ENCODE measurements at places on chromosomes 6 and 20. TPM values are rescaled to one million over a fixed set of nuclear protein-coding genes. Genes with fewer than 3 reads are reported as not detected.

DNA sequence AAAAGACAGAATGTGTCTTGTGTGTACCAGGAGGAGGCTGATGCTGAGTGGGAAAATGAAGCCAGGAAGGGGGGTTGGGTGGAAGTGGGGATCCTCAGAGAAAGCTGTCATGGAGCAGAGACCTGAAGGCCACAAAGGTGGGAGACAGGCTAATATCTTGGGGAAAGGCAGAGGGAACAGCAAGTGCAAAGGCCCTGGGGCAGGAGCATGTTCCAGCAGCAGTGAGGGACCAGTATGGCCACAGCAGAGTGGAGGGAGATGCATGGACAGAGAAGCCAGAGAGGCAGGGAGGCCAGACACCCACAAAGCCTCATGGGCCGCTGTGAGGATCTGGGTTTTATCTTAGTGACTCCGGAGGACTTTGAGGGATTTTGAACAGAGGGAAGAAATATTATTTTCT lies 254.2 kb upstream of the SULF2 start:
- H3K27ac ChIP-seq: no peak overlapping the region
- no peaks in the 10 kb centered on the region for H3K27me3 ChIP-seq
- H3K36me3 ChIP-seq: no peaks in the 10 kb centered on the region
- no peaks in the 10 kb centered on the region for H3K4me1 ChIP-seq

GRM1 gene
- total RNA-seq: 0.29 TPM

DNA sequence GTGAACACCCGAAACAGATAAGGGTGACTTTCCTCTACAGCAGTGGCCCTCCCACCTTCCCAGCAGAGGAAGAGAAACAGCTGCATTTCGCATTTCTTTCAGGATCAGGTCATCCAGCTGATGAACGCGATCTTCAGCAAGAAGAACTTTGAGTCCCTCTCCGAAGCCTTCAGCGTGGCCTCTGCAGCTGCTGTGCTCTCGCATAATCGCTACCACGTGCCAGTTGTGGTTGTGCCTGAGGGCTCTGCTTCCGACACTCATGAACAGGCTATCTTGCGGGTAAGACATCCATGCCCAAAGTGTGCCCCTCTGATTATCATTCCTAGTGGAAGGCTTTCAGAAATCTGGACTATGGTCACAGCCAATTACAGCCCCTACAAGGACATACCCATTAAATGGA lies 27.8 kb upstream of the MROH8 start:
- H3K36me3 ChIP-seq: peaks cover 58% of the 10 kb centered on the region
- DNase-seq: no peak
- H3K27me3 ChIP-seq: no peaks in the 10 kb centered on the region
- peaks cover 2% of the 10 kb centered on the region for H3K4me1 ChIP-seq
- no peak overlapping the region for H3K4me3 ChIP-seq

DNA sequence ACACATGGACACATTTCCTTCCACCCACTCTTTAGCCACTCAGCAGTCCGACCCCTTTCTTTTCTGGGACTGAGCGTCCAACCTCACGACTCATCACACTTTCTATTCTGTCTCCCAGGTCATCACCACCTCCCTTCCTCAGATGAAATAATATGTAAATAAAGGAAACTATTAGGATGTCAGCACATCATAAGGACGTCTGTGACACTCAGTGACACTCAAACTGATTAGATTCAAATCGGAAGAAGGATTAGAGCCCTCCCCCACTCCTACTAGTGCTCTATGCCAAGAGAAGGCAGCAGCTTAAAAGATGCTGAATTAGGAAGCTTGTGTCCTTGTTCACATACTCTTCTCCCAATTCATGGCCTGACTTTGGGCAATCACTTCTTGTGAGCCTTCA lies 113.6 kb downstream of the TNFRSF21 start:
- no peaks in the 10 kb centered on the region for H3K4me1 ChIP-seq
- H3K4me3 ChIP-seq: no peak overlapping the region
- no peaks in the 10 kb centered on the region for H3K27me3 ChIP-seq
- H3K27ac ChIP-seq: no peak overlapping the region
- H3K36me3 ChIP-seq: no peaks in the 10 kb centered on the region

- no peaks in the 10 kb centered on the region for H3K36me3 ChIP-seq
- DNase-seq: no peak
- no peak overlapping the region for H3K4me3 ChIP-seq
- no peaks in the 10 kb centered on the region for H3K27me3 ChIP-seq
- H3K27ac ChIP-seq: no peak overlapping the region
- H3K4me1 ChIP-seq: peaks cover 20% of the 10 kb centered on the region
Observed at GRCh38 chr6:30832864-30833263, 51.5 kb upstream of the DDR1 start.

DNA sequence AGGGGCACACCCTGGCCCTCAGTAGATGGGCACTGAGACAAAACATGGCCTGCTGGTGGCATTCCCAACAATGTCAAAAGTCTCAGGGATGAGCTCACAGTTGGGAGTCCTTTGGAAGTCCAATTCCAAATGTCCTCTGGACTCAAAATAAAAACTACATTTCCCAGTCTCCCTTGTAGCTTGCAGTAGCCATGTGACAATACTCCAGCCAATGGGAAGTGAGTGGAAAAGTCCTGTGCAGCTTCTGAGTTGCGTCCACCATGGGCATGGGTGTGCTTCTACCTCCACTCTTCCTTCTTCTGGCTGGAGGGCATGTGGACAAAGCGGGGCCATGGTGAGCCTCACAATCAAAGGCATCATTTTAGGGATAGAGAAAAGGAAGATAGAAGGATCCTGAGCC lies 5.8 kb upstream of the ADAM33 start:
- no peak overlapping the region for H3K4me3 ChIP-seq
- DNase-seq: no peak
- H3K36me3 ChIP-seq: no peaks in the 10 kb centered on the region
- H3K27me3 ChIP-seq: no peaks in the 10 kb centered on the region

DNA sequence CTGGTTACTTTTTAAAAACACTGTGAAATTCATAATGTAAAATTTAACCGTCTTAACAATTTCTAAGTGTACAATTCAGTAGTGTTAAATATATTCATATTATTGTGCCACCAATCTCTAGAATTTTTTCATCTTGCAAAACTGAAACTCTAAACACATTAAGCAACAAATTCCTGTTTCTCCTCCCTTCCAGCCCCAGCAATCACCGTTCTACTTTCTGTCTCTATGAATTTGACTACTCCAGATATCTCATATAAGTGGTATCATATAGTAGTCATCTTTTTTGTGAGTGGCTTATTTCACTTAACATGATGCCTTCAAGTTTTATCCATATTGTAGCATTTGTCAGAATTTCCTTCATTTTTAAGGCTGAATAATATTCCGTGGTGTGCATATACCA lies 44.7 kb downstream of the RSPH3 start:
- DNase-seq: no peak
- no peaks in the 10 kb centered on the region for H3K4me1 ChIP-seq
- H3K27me3 ChIP-seq: no peaks in the 10 kb centered on the region
- no peak overlapping the region for H3K27ac ChIP-seq
- H3K4me3 ChIP-seq: no peak overlapping the region
- no peaks in the 10 kb centered on the region for H3K36me3 ChIP-seq

GRCh38 chr20:32476684-32477593 lies 108.2 kb downstream of the NOL4L start:
- H3K4me3 ChIP-seq: no peak overlapping the region
- H3K4me1 ChIP-seq: peaks cover 97% of the 10 kb centered on the region
- no peaks in the 10 kb centered on the region for H3K36me3 ChIP-seq
- H3K27ac ChIP-seq: peak overlapping the region; percentile 88

DNA sequence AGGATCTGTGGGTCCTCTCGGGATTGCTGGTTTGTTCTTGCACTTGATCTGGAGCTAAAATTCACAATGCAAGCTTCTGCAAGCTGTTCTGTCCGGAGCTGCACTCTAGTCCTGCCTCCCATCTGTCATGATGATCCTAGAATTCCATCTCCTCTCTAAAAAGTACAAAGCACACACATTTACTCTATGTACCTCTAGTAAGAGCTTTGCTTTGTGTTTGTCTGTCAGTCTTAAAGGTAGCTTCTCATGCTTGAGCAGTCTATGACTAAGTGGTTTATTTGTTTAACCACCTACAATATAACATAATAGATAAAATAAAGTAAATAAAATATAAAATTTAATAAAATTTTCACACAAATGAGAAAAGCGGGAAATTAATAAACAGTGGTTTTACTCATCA lies 46.0 kb upstream of the PKIB start:
- DNase-seq: no peak
- H3K4me1 ChIP-seq: no peaks in the 10 kb centered on the region
- H3K4me3 ChIP-seq: no peak overlapping the region
- H3K27ac ChIP-seq: no peak overlapping the region
- H3K36me3 ChIP-seq: no peaks in the 10 kb centered on the region
- H3K27me3 ChIP-seq: no peaks in the 10 kb centered on the region

ATF6B gene
- total RNA-seq: 63.5 TPM

GRCh38 chr6:68779366-68779765 lies 144.3 kb downstream of the ADGRB3 start:
- H3K27ac ChIP-seq: no peak overlapping the region
- H3K36me3 ChIP-seq: no peaks in the 10 kb centered on the region
- DNase-seq: no peak
